Activated CD4-positive, CD25-positive, alpha-beta regulatory T cell treated with anti-CD3 and anti-CD28 coated beads, Interleukin-2, amount 50 U/mL, for 24 hours (primary cell): ENCODE measurements at places on chromosomes 11 and 22.

DNA sequence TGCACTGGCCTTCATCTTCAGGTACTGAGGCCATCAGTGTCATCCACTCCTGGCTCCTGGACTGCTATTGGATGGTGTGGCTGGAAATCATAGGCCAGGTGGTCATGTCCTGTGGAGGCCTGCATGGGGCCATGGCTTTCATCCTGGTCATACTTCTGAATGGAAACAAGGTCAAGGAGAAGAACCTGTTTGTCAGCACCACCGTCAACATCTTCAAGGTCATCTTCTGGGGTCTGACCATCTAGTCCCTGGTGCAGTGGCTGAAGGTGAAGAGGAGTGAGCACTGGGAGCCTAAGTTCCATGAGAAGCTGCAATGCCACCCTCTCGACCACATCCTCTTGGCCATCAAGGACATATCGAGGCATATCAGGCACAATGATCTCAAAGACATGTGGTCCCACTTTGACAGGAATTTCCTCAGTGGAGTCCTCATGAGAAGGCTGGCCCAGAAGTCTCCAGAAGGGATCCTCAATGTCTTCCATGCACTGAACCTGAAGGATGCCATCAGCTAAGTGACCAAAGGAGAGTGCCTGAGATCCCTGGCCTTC lies 120.0 kb upstream of the SERPIND1 start:
- no peak for ATAC-seq

- ATAC-seq, result no peak
These were observed 91.2 kb upstream of the BID start for GRCh38 chr22:17865183-17866055.

DNA sequence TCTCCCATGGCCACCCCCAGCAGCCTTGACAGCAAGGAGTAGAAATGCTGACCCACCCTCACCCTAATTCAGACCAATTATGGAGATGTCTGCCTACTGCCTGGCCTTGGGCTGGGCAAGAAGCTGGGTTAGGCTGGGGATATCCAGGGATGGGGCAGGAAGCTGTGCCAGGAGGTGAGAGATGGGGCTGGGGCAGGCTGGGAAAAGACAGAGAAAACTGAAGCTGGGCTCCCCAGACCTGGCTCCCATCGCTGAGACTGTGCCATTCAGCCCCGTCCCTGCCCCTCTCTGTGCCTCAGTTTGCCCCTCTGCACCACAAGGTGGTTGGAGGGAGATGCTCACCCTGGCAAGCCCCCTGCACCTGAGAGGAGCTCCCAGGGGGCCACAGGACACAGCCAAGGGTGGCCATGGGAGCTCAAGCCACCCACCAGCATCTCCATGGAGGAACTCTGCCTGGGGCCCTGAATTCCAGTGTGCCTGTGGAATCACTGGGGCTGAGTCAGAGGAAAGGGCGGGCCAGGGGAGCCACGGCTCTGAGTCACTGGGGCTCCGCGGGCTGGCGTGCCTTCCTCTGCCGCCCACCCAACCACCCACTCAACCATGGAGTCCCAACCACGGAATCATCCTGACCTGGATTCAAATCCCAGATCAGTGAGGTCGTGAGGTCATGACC lies 6.0 kb upstream of the CARD10 start:
- ATAC-seq, result peak; percentile 46

- no peak for ATAC-seq
These were observed 49.7 kb downstream of the ARRB1 start for GRCh38 chr11:75301601-75302345.

- ATAC-seq, result no peak
These were observed 22.9 kb downstream of the MMP13 start for GRCh38 chr11:102932678-102933077.

DNA sequence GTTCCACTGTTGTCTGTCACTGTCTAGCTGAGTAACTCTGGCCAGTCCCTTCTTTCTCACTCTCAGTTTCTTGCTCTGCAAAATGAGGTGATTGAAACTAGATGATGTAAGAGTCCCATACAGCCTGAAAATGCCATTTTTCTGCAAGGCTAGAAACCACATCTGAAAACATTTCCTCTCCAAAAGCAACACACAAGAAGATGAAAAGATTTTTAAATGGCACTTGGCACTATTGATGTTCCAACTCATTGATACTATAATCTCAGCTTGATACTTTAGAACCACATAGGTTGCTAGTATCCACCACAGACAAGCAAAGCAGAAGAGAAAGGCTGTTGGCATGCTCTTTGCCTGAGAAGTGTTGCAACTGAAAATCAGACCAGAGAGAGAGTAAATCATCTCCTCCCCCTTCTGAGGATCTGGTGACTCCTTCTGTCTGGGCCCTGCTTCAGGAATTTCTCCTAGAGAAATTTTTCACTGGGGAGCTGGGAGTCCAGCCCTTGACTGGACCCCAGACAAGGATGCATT lies 1217.9 kb downstream of the LRRC4C start:
- ATAC-seq, result no peak
